ENCODE measurements at places on chromosomes 2 and 18.

DNA sequence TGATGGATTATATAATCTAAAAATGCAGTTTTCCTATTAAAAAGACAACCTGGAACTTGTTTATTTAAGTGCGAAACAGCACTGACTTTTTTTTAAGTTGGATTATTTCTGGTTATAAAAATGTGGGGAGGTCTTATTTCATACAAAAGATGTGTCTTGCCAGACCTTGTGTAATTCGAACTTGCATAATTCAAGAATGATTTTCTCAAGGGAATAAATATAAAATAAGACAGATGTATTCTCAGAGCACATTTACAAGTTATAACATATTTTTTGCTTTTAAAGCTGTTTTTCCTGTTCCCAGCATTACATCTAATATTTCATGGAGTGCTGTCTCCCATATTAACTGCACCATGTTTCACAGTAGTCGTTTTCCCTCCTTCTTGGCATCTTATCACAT is 263.1 kb downstream of the CDH20 start:
- DNase-seq, result no peak

GRCh38 chr2:213863541-213863940 is 547.3 kb upstream of the VWC2L start:
- DNase-seq, result no peak

- DNase-seq, result peak; percentile 57
These were observed 183.9 kb upstream of the LINC00305 start for GRCh38 chr18:64332835-64333234.

DNA sequence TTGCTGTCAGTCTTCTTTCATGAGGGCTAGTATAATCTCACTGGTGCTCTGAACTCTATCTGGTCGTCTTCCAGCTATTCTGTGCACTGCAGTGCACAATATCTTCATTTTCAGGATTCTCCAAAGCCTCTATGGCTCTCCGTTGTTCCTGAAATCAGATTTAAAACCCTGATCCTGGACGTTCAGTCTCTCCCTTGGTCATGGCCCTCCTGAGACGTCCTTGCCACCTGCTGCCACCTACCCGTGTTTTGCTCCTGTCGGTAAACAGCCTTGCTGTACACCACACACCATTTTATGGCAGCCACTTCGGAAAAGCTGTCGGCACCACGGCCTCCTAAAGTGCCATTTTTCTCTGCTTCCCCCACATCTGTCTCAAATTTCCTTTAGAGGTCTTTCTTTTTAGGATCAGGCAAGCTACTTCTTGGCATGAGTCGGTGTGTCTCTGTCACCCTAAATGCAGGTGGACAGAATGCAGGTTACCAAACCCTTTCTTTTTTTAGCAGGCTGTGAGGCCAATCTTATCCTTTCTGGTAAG is 170.0 kb downstream of the HRH4 start:
- DNase-seq, result no peak

DNA sequence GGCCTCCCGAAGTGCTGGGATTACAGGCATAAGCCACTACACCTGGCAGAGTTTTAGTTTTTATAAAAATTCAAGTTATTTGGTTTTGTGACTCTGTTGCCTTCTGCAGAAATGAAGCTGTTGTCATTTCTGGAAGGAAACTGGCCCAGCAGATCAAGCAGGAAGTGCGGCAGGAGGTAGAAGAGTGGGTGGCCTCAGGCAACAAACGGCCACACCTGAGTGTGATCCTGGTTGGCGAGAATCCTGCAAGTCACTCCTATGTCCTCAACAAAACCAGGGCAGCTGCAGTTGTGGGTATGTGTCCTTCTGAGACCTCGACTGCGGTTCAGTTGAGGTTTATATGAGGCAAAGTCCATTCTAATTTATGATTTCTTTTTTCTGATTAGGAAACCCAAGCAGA is 7.2 kb downstream of the MTHFD2 start:
- DNase-seq, result peak; percentile 2

DNA sequence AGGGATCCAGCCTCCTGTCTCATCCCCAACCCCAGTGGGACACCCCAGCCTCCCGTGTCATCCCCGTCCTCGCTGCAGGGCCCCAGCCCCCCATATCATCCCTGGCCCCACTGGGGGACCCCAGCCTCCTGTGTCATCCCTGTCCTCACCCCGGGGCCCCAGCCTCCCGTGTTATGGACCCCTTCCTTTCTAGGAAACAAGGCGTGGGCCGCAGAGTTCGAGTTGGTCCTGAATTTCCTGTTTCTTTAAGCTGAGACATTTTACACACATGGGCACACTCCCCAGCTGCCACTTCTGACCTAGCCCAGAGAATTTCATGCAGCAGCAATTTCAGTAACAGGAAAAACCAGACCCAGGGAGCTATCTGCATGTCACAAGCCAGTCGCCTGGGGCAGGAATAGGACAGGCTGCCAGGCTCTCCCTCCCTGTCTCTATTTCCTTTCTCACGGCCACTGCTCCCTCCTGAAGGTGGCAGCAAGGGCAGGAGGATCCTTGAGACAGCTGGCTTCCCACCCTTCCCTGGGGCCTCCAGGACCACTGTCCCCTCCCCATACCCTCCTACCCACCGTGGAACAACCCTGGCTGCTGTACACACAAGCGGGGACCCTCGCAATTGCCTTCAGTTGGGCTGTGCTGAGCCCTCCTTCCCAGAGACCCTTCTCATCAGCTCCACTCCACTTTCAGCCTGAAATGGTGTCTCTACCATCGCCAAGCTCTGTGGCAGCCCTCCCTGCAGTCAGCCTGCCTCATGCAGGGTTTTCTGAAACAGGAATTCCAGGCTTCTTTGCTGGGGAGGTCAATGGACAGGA is 141.9 kb upstream of the ID2 start:
- DNase-seq, result peak; percentile 32

GRCh38 chr2:176534798-176535466 is 265.7 kb downstream of the MTX2 start:
- peak; percentile 93 for DNase-seq

GRCh38 chr18:75207310-75208154 is 1.4 kb downstream of the PTGR3 start:
- DNase-seq, result no peak

DNA sequence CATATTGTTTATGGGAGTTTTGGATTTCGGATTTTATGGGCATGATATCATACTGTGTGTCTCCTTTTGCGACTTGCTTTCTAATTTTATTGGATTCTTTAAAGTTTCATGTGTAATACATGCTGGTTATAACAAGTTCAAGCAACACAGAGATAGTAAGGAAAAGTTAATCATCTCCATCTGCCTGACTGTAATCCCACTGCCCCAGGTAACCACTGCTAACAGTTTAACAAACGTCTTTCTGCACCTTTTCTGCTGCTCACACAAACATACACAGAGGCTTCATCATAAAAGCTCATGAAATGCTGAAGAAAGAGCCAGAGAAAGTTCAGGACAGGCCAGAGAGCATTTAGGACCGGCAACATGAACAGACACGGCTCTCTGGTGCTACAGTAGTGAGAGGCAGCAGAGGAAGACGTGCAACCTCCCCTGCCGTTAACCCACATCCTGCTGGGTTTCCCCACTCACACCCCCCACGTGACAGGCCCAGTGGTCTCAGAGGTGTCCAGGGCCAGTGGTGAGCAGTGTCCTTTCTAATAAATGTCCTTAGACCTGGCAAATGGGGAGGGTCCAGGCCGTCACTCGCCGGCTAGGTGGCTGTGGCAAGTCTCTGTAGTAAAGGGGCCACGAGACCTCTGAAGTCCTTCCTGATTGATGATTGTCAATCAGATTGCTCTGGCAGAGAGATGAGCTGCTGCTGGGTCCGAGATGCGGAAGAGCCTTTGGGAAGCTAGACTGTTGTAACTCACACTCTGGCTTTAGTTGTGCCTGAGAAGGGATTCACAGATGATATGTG is 43.0 kb upstream of the SLC1A4 start:
- no peak for DNase-seq

DNA sequence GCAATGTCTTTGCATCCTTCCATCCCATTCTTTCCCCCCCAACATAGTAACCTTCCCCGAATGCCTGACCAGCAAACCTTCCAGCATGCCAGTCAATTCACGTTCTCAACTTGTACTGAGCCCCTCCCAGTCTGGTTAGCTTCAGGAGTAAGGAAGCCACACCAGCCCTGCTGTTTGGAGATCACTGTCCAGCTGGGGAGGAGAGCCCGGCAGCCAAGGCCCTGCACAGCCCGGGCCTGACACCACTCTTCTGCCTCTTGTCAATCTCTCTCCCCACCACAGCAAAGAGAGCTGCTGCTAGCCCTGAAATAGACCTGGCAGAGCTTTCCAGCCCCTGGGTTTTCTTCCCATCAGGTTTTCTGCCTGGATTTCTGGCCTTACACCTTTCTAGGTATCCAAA is 185.8 kb upstream of the ID2 start:
- DNase-seq, result no peak

GRCh38 chr2:142989273-142990204 is 112.1 kb downstream of the KYNU start:
- DNase-seq, result no peak

DNA sequence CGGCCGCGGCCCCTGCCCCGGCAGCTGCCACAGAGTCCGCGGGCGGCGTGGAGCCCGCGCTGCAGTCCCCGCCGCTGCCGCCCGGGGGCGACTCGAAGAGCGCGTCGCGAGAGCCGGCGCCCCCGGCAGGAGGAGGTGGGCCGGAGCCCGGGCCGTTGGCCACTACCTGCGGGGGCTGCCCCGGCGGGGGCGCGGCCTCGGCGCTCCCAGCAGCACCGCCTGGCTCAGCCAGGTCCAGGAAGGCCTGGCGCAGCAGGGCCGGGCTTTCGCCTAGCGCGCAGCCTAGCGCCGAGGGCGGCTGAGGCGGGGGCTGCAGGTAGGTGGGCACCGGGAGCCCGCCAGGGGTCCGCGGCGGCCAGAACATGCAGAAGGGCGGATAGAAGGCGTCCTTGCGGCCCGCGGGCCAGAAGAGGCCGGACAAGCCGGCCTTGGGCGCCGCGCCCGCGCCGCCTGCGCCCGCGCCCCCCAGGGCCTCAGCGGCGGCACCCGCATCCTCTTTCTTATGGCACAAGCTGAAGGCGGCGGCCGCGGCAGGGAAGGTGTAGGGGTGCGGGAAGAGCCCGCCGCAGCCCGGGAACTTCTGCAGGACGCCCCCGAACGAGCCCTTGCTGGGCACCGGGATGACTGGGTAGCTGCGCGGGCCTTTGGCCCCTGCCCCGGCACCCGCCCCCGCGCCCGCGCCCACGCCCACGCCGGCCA is 3.9 kb downstream of the SKOR2 start:
- DNase-seq, result no peak

- DNase-seq, result no peak
These were observed 36.5 kb downstream of the HNMT start for GRCh38 chr2:138000796-138001195.

- DNase-seq, result no peak
These were observed 102.2 kb upstream of the CCDC150 start for GRCh38 chr2:196537311-196537710.

GRCh38 chr2:37919631-37920032 is 5.5 kb upstream of the RMDN2 start:
- DNase-seq, result no peak

GRCh38 chr2:4653991-4654390 is 950.6 kb downstream of the DCDC2C start:
- DNase-seq, result no peak

DNA sequence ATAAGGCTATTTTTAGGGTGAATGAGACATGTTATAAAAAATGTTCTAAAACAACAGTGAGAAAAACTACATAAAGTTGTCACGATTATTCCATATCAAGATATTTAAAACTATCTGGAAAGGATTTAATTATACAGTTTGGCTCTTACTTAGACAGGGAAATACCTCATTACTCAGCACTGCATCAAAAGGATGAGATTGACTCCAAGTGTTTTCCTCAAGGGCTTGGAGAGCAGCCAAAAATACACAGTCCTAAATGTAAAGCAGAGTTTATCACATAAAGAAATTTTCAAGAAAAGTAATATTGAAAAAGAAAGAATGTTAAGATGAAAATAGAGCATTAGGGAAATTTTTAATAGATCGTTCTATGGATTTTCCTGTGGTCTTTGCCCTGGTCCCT is 285.5 kb upstream of the NETO1 start:
- no peak for DNase-seq

GRCh38 chr2:142665241-142665640 is 212.2 kb upstream of the KYNU start:
- DNase-seq, result no peak

- no peak for DNase-seq
These were observed 76.0 kb upstream of the KLHL14 start for GRCh38 chr18:32848826-32849225.

GRCh38 chr18:11831921-11832320 is 19.3 kb upstream of the CHMP1B start:
- DNase-seq, result no peak

- no peak for DNase-seq
These were observed 93.3 kb downstream of the ALPK2 start for GRCh38 chr18:58535340-58536201.

DNA sequence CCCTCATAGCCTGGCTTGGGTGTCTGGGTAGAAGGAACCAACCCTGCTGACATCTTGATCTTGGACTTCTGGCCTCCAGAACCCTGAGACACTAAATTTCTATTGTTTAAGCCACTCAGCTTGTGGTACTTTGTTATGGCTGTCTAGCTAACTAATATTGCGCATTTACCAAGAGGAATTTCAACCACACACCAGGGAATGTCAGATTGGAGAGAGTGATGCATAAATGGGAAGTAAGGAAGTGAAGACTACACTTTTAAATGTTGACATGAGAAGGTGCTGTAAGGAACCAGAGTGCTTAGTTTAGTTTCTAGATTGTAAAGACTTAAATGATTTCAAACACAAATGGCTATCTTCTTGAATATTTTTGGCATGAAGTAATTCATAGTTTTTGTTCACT is 98.9 kb upstream of the ITGB6 start:
- no peak for DNase-seq

Measured in DMS79 (cell line).